ENCODE measurements at places on chromosomes 2 and 18. TPM values are rescaled to one million over a fixed set of nuclear protein-coding genes. Genes with fewer than 3 reads are reported as not detected.

The C2orf78 gene
- not detected for polyA plus RNA-seq

The FOXD4L1 gene
- not detected for polyA plus RNA-seq

The NEB gene
- 2.7 TPM for polyA plus RNA-seq

The LYG1 gene
- not detected for polyA plus RNA-seq

The RAB17 gene
- not detected for polyA plus RNA-seq

- DNase-seq: no peak
- no peaks in the 10 kb centered on the region for H3K27me3 ChIP-seq
- no peak overlapping the region for H3K27ac ChIP-seq
- H3K4me3 ChIP-seq: no peak overlapping the region
Observed at GRCh38 chr2:208490492-208490891, 83.9 kb downstream of the PTH2R start.

DNA sequence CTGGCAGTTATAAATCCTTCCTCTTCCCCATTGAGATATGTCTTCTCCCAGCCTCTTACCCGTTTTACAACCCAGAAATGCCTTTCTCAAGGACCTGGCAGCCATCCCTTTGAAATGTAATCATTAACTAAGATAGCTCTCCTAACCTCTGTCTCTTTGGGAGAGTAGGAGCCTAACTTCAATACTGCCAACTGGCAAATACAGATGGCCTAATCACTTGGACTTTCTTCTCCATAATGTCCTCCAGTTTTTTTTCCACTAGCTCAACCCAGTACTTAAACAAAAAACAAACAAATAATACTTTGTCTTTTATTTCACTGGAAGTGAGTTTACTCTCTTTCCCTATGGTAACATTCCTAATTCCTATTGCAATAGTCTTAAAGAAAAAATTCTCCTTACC lies 1391.1 kb downstream of the SUCLG1 start:
- H3K27me3 ChIP-seq: no peaks in the 10 kb centered on the region
- no peaks in the 10 kb centered on the region for H3K36me3 ChIP-seq
- no peak for DNase-seq
- no peak overlapping the region for H3K27ac ChIP-seq

DNA sequence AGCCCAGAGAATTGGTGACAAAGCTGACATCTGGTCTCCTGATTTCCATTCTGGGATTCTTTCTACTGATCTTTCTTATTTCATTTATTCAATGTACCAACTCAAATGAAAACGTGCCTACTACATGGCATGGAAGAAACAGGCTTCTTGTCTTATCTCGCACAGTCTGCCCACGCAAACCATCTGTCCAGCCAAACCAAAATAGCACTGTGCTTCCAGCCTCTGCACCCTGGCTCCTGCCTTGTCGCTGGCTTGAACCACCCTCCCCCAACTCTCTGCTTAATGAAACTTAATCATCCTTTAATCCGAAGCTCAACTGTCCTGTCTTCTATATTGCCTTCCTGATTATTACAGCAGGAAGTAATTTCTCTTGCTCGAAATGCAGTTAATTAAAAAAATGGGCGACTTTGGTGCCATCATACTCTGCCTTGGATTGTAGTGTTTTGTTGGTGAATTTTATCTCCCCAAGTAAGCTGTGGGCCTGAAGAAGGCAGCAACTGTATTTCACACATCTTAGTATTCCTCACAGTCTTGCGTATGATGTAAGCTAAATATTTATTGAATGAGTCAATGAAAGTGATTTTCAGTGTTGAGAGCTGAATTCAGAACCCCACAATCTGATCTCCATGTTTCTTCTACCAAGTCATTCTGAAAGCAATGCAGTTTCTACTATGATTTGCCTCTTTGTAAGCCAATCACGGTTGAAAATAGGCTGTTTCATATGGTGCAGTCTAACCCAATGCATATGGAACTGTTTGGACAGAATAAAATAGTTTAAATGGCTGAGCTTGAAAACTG lies 190.8 kb downstream of the TMEM247 start:
- no peaks in the 10 kb centered on the region for H3K4me1 ChIP-seq
- DNase-seq: no peak
- H3K4me3 ChIP-seq: no peak overlapping the region
- H3K36me3 ChIP-seq: no peaks in the 10 kb centered on the region
- no peaks in the 10 kb centered on the region for H3K27me3 ChIP-seq

DNA sequence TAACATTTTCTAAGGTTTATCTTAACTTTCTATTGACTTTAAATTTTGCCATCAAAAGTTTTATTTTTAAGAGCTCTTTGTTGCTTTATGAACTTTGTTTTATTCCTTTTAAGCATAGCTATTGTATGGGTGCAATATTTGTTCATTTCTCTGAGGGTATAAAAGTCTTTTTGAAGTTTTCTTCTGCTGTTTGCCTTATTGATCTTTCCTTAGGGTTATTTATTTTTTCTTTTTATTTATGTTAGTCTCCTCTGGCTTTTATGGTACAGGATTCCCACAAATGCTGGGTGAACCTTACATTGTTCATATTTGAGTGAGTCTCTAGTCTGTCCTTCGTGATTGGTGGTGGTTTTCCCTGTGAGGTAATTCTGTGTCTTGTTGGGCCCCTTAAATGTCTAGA lies 68.4 kb downstream of the PARD3B start:
- H3K4me1 ChIP-seq: no peaks in the 10 kb centered on the region
- no peaks in the 10 kb centered on the region for H3K36me3 ChIP-seq
- no peak overlapping the region for H3K4me3 ChIP-seq
- no peak overlapping the region for H3K27ac ChIP-seq
- DNase-seq: no peak

GRCh38 chr2:241993386-241994005 lies 124.0 kb downstream of the RTP5 start:
- H3K4me1 ChIP-seq: no peaks in the 10 kb centered on the region
- no peaks in the 10 kb centered on the region for H3K36me3 ChIP-seq
- H3K27me3 ChIP-seq: no peaks in the 10 kb centered on the region
- no peak for DNase-seq
- H3K27ac ChIP-seq: no peak overlapping the region
- H3K4me3 ChIP-seq: no peak overlapping the region

GRCh38 chr2:119011910-119012209 lies 69.9 kb downstream of the MARCO start:
- no peak overlapping the region for H3K4me3 ChIP-seq
- H3K27me3 ChIP-seq: peaks cover 8% of the 10 kb centered on the region
- no peak for DNase-seq
- no peak overlapping the region for H3K27ac ChIP-seq
- H3K4me1 ChIP-seq: peaks cover 16% of the 10 kb centered on the region
- no peaks in the 10 kb centered on the region for H3K36me3 ChIP-seq

GRCh38 chr2:60422826-60423483 lies 130.5 kb downstream of the BCL11A start:
- H3K27ac ChIP-seq: no peak overlapping the region
- no peaks in the 10 kb centered on the region for H3K36me3 ChIP-seq
- H3K27me3 ChIP-seq: no peaks in the 10 kb centered on the region
- DNase-seq: no peak
- no peak overlapping the region for H3K4me3 ChIP-seq
- H3K4me1 ChIP-seq: peaks cover 14% of the 10 kb centered on the region

Data from CD14-positive monocyte (primary cell).